ENCODE measurements at places on chromosomes 6 and 20. TPM values are rescaled to one million over a fixed set of nuclear protein-coding genes. Genes with fewer than 3 reads are reported as not detected.
A peak's percentile ranks its signal among the peaks of the same experiment; 100 is the strongest.

- peak; percentile 74 for DNase-seq
Observed at GRCh38 chr20:51562027-51562331, 19.5 kb upstream of the NFATC2 start.

DNA sequence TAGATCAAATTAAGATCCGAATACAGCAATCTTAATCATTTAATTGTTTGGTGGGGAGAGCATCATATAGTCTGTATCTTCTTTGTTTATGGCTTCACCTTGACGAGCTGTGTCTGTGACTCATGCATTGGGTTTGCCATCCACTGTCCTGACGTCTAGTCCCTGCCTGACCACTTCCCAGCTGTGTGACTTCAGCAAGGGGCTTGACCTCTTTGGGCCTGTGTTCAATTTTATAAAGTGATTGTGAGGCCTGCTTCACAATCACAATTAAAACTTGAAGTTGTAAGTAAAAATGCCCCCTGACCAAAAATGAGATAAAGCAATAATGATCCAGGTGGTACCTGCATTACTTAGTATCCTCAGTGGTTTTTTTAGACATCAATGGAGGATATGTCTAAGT is 209.2 kb downstream of the ZNF217 start:
- no peak for DNase-seq

DNA sequence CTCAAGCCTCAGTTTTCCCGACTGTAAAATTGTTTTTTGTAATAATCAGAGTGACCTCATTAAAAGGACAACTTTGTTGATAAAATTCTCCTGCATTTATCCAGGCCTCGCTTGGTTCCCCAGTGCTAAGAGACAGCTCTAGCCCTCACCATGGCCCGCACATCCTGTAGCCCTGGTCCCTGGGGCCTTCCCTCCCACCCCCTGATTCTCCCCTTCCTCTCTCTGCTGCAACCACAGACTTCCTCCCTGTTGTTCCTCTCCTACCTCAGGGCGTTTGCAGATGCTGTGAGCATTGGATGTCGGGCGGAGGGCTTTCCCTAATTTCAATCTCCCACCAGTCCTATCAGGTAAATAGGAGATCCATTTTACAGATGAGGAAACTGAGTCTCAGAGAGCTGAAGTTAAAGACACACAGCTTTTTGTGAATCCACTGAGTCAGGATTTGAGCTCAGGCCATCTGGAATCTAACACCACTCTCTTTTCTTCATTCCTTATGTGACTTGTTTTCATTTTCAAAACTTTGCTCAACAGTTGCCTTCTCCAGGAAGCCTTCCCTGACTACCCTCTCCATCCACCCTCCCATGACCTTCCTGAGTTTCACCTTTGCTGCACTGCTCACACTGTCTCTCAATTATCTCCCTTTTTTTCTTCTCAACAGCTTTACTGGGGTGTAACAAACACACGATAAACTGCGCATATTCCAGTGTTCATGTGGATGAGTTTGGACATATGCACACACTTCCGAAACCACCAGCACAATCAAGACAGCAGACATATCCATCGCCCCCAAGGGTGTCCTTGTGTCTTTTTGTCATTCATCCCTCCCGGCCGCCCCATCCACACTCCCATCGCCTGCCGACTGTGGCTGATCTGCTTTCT is 107.1 kb downstream of the CEBPB start:
- no peak for DNase-seq

GRCh38 chr20:23295934-23296333 is 54.7 kb upstream of the NXT1 start:
- no peak for DNase-seq

NAA20 gene
- 41.2 TPM for total RNA-seq

DNA sequence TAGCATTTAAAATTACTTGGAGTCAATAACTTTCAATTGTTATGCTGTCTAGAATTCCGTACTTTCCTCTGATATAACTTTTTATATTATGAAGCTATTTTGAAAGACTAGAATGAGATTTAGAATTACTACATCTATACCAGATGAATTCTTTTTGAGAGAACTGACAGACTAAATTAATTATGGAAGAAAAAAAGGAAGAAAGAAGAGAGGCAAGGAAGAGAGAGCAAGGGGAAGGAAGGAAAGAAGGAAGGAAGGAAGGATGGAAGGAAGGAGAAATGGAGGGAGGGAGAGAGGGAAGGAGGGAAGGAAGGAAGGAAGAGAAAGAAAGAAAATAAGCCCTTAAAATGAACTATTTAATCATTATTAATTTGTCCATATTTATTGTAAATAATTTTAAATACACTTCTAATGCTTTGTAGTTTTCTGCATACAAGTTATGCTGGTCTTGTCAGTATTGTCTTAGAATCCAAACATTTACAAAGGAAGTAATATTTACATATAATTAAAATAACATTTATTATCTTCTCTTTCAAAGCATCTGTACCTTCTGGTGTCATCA is 280.4 kb upstream of the HSF2 start:
- no peak for DNase-seq

GRCh38 chr6:81456416-81456815 is 296.1 kb downstream of the TENT5A start:
- DNase-seq = no peak

GRCh38 chr6:128720891-128721290 is 162.0 kb upstream of the LAMA2 start:
- DNase-seq = no peak

DNA sequence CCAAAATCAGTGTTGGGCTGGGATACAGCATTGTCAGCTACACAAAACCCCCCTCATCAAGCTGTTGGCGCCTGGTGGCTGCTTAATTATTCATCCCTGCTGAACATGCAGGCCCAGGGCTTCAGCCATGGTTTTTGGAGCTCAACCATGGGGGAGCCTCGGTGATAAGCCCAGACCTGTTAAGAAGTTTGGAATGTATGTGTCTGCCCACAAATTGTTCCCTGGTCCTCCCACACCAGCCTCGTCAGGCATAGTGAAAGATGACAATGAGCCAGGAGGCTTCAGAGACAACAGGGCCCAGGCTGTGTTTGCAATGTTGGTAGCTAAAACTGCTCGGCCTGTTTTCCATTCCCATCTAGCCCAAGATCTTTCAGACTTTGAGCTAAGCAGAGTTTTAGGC is 34.8 kb upstream of the SIRPA start:
- no peak for DNase-seq

GRCh38 chr6:20769631-20770030 is 235.4 kb downstream of the CDKAL1 start:
- no peak for DNase-seq

DNA sequence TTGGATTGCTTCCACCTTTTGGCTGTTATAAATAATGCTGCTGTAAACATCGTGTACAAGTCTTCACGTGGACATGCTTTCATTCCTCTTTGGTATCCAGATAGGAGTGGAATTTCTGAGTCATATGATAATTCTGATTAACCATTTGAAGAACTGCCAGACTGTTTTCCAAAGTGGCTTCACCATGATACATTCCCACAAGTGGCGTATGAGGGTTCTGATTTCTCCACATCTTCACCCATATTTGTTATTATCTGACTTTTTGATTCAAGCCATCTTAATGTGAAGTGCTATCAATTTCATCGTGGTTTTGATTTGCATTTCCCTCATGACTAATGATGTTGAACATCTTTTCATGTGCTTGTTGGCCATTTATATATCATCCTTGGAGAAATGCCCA is 2.9 kb upstream of the SNRPB start:
- no peak for DNase-seq

DNA sequence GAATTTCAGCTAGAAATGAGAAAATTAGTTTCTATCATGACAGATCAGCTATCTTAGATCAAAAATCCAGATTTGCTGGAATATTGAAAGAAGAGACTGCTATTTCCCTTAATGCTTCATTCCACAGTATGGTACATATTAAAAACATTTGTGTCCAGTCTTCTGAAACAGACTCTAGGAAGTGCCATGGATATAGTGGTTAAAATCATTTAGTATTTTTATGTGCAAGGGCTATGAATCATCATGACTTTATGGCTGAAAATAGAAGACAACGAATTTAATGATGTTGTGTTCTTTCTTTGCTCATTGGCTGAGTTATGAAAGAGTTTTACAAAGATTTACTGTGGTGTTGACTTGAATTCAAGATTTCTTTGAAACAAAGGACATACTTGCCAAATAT is 146.6 kb downstream of the ANKRD60 start:
- no peak for DNase-seq

GPR63 gene
- 2.4 TPM for total RNA-seq

DNA sequence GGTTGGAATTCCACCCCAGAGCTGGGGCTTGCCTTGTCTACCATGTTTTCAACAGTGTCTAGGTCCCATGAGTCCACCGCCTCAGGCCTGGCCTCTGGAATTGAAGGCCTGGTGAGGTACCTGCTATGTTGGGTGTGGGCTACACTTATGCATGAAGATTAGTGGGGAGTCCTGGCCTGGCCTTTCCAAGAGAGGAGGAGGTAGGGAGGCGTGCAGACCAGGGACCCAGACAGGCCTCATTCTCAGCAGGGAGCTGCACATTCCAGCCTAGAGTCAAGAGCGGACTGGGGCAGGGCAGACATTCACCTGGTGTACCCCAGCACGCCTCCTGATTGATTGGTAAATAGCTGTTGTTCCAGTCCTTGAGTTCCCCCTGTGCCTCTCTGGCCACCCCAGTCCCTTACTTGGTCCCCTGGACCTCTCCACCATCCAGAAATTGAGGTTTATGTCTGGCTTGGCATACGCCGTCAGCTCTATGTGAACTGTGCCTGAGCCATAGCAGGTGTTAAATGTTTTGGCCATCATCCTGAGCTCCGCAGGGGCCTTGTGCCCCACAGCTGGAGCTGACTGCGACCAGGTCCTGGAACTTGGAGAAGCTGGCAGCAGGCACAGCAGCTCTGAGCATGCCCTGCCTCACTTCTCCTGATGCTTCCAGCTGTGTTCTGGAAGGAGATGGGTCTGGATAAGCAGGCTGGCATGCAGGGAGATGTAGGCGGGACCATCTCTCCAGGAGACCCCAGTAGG is 8.2 kb upstream of the VEGFA start:
- DNase-seq = peak; percentile 85

DNA sequence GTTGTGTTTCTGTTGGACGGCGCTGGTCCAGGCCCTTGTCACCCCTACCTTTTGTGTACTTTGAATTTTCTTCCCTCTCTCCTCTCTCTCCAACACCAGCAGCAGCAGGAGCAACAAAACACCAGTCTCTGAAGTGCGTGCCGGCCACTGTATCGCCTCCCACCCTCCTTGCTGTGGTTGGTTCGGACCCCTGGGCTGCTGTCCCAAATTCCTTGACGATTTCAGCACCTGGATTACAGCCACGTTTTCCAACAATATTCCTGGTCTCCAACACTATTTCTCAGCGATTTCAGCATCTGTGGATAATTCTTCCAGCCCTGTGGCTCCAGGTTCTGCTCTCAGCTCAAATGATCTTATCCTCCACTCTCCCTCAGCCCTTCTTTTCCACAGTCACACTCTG is 11.8 kb downstream of the MAS1 start:
- peak; percentile 32 for DNase-seq

DNA sequence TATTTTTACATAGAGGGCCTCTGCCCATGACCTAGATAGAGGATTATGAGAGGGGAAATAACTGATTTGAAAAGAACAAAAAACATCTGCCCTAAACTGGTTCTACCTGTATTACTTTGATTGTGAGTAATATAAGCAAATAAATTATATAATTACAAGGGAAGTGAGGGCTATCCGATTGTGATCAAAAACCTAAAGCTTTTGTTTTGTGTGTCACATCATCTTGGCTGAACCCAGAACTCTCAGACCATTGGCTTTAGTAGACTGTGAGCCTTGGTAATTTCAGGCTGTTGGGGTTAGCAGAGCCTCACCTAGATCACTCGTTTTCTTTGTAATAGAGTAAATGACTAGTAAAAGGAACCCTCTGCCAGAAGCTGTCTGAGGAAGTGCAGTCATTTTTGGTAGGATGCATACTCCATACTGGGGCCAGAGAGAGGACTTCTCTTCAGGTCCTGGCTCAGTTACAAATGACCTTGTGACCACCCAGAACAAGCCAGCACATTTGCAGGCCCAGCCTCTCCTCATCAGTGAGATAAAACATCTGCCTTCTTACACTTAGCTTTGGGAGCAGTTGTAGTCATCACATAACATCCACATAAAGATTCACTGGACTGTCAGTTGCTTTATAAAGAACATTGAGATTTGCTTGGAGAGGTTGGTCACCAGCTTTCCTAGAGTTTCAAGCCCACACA is 13.5 kb downstream of the STK35 start:
- peak; percentile 72 for DNase-seq

DNA sequence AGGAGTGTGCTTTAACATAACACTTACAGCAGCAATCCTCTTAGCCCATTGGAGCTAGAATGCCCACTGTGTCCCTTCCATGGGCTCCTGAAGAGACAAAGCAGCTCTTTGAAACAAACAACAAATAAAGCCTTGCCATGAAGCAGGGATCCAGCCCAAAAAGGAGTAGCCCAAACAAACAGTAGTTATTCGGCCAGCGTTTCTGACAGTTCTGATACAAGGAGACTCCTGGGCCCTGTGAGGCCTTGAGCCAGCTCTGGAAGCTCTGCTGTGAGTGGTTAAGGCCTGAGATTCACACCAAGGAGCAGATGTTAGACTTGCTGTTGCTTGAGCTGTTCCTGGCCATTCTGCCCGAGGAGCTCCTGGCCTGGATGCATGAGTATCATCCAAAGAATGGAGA is 16.9 kb upstream of the ZSCAN16 start:
- no peak for DNase-seq

DNA sequence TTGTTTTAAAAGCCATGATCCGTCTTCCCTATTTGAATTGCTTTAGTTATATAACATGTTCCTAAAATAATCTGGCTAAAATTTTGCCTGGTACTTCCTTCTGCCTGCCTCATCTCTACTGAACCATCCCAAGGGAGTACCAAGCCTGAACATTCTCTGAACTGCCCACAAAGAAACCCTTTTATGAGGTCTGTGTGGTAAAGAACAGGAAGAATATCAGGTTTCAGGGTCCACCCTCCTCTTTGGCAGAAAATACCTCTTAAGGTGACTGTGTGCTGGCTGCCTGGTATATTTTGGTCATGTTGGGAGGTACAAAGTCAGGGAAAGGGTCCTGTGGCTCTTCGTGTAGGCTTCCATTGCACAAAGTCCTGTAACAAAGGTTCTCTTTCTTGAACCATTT is 574.1 kb upstream of the CHD6 start:
- DNase-seq = no peak

DNA sequence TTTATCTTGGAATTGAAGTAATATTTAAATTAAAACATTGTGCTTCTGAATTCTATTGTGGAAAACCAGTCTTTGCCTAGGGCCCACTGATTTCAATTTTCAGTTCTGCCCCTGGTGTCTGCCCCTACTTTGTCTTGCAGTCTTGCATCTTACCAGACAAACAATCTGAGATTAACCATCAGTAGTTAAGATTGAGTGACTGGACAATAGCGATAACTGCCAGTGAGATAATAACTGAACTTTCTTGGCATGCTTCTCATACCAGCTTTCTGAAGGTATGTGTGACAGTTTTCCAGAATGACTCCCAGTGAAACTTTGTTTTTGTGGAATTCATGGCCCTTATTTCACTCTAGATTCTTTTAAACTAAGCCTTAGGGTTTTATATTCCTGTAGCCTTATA is 53.5 kb downstream of the KCNQ5 start:
- no peak for DNase-seq

GRCh38 chr6:53466257-53466656 is 78.6 kb downstream of the GCLC start:
- DNase-seq = no peak

- no peak for DNase-seq
Observed at GRCh38 chr20:61953037-61954021, 112.4 kb downstream of the TAF4 start.

GRCh38 chr6:91486200-91486599 is 899.3 kb upstream of the MAP3K7 start:
- DNase-seq = no peak

Data from tongue (tissue), 3 donors.